ENCODE measurements at places on chromosomes 12 and 14.

GRCh38 chr12:2841056-2841650 lies 6.3 kb upstream of the NRIP2 start:
- no peaks in the 10 kb centered on the region for H3K4me1 ChIP-seq
- H3K27me3 ChIP-seq, result no peaks in the 10 kb centered on the region
- DNase-seq, result no peak
- H3K27ac ChIP-seq, result no peak overlapping the region
- peaks cover 5% of the 10 kb centered on the region for H3K36me3 ChIP-seq

DNA sequence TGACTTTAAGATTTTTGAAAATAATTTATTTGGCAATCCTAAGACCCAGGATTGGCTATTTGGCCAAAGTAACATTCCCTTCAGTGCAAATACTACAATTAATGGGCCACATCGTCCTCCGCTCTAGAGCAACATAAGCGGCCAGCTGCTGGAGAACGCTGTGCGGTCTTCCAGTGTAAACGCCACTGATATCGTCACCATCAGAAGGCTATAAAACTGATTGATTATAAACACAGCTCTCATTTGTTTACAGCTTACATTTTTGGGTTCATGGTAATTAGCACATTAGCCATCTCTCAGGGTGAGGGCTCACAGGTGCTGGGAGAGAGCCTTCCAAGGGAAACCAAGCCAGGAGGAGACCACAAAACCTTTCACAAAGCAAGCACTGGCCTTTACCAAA lies 130.1 kb upstream of the BMP4 start:
- H3K4me1 ChIP-seq, result no peaks in the 10 kb centered on the region
- no peak overlapping the region for H3K27ac ChIP-seq
- no peaks in the 10 kb centered on the region for H3K27me3 ChIP-seq
- no peaks in the 10 kb centered on the region for H3K36me3 ChIP-seq
- no peak overlapping the region for H3K4me3 ChIP-seq
- DNase-seq, result no peak

- peak overlapping the region; percentile 78 for H3K27ac ChIP-seq
- no peaks in the 10 kb centered on the region for H3K27me3 ChIP-seq
- no peak for DNase-seq
- H3K4me1 ChIP-seq, result peaks cover 92% of the 10 kb centered on the region
Observed at GRCh38 chr14:73745571-73746519, 31.7 kb upstream of the PNMA1 start.

GRCh38 chr12:11071414-11071813 lies 9.3 kb upstream of the TAS2R46 start:
- H3K27me3 ChIP-seq, result no peaks in the 10 kb centered on the region
- no peak overlapping the region for H3K27ac ChIP-seq
- H3K36me3 ChIP-seq, result no peaks in the 10 kb centered on the region
- DNase-seq, result no peak
- H3K4me1 ChIP-seq, result no peaks in the 10 kb centered on the region
- no peak overlapping the region for H3K4me3 ChIP-seq

GRCh38 chr12:33825442-33825841 lies 196.9 kb upstream of the ALG10 start:
- no peaks in the 10 kb centered on the region for H3K36me3 ChIP-seq
- DNase-seq, result no peak
- H3K4me1 ChIP-seq, result no peaks in the 10 kb centered on the region
- H3K27me3 ChIP-seq, result no peaks in the 10 kb centered on the region
- H3K27ac ChIP-seq, result no peak overlapping the region
- H3K4me3 ChIP-seq, result no peak overlapping the region

GRCh38 chr12:66755727-66756395 lies 77.0 kb upstream of the GRIP1 start:
- no peak overlapping the region for H3K4me3 ChIP-seq
- H3K36me3 ChIP-seq, result no peaks in the 10 kb centered on the region
- DNase-seq, result no peak
- no peak overlapping the region for H3K27ac ChIP-seq
- no peaks in the 10 kb centered on the region for H3K4me1 ChIP-seq
- H3K27me3 ChIP-seq, result no peaks in the 10 kb centered on the region

DNA sequence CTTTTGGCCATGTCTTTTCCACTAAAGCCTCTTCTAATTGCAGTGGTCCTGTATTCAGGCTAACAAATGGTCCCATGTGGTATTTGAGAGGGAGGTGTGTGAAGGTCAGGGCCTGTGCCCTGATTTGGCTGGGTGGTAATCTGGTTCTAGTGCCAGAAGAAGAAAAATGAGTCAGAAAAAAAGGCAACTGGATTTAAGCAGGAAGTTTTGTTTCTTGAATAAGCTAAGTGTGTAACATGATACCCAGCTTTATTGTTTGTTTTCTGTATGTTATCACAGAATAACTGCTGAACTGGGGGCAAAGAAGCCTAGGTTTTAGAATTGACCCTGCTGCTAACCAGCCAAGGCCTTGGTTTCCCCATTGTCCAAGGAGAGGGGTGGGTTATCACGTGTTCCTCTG lies 134.0 kb downstream of the ANO6 start:
- H3K36me3 ChIP-seq, result no peaks in the 10 kb centered on the region
- no peak overlapping the region for H3K4me3 ChIP-seq
- DNase-seq, result no peak

GRCh38 chr12:123830675-123831074 lies 68.6 kb downstream of the DNAH10 start:
- H3K36me3 ChIP-seq, result no peaks in the 10 kb centered on the region
- no peak overlapping the region for H3K4me3 ChIP-seq
- no peaks in the 10 kb centered on the region for H3K4me1 ChIP-seq
- H3K27me3 ChIP-seq, result no peaks in the 10 kb centered on the region

GRCh38 chr14:73943083-73943482 lies 6.8 kb downstream of the FAM161B start:
- no peaks in the 10 kb centered on the region for H3K4me1 ChIP-seq
- H3K4me3 ChIP-seq, result no peak overlapping the region
- no peaks in the 10 kb centered on the region for H3K27me3 ChIP-seq
- no peak for DNase-seq
- H3K27ac ChIP-seq, result no peak overlapping the region
- no peaks in the 10 kb centered on the region for H3K36me3 ChIP-seq

DNA sequence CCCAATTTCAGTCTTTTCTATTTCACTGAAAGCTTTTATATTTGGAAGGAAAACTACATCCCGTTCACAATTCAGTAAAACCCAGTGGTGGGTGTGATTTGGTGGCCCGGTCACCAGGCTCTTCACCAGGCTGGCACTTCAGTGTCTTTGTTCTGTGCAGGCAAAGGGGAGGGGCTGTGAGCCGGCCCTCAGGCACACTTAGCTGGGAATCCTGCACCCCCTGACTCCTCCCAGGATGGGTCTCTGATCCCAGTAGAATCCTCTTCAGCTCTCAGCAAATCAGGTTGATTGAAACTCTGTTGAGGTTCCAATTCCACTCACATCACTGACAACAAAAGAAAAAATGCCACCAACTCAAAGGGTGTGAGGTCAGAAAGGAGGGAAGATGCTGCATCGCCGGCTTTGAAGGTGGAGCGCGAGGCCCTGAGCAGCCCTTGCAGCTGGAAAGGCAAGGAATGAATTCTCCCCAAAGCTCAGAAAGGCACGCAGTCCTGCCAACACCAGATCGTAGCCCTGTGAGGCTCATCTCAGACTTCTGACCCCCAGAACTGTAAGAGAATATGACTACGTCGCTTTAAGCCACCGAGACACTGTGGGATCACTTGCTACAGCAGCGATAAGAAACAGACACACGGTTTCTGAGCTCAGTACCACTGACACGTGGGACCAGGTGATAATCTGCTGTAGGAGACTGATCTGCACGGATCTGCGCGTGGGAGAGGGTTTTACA lies 166.6 kb downstream of the PIWIL1 start:
- no peak overlapping the region for H3K27ac ChIP-seq
- H3K4me1 ChIP-seq, result no peaks in the 10 kb centered on the region

DNA sequence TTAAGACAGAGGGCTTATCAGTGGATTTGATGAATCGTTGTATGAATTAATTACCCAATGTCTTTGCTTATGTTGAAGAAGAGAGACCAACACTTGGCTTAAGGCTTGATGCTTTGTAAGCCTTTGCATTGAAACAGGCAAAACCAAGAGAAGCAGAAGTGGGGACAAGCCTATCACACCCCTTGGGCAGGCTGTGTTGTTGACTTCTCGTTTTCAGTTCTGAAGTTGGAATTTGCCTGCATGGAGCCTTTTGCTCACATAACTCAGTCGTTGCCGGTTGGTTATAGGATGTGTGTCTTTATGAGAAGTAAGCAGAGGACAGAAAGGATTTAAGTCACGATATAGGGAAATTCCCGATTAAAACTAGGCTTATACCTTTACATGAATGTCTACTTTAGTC lies 94.7 kb downstream of the CCDC92 start:
- H3K4me1 ChIP-seq, result no peaks in the 10 kb centered on the region
- no peak for DNase-seq
- no peaks in the 10 kb centered on the region for H3K36me3 ChIP-seq
- no peak overlapping the region for H3K4me3 ChIP-seq
- H3K27me3 ChIP-seq, result no peaks in the 10 kb centered on the region
- no peak overlapping the region for H3K27ac ChIP-seq

DNA sequence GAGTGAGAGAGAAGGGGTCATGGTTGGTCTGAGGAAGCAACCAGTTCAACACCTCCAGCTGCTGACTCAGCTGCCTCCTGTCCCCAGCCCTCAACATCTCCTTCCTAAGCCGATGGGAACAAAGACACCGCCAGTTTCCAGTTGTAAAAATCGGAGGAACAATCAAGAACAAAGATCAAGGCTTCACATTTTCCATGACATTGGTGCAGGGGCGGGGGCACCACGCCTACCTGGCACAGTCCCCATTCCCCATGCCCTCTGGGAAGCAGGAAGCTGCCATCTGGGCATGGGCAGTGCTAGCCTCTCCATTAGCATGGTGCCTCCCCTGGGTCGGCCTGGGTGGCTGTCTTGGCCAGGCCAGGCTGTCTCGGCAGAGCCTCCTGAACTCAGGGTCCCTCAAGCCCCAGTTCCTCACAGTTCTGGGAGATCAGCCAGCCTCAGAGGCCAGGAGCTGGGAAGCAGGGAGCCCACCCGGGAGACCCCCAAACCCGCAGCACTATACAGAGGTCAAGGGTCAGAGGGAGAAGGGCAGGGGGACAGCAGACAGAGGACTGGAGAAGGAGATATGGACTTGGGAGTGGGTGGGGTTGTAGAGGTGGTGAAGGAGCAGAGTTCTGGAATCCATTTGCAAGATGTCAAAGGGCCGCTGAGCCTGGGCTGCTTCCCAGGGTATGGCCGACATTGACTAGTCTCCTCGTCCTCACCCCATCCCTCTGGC lies 19.6 kb upstream of the TMEM106C start:
- H3K27ac ChIP-seq, result peak overlapping the region; percentile 92
- H3K27me3 ChIP-seq, result no peaks in the 10 kb centered on the region
- peak; percentile 94 for DNase-seq
- no peaks in the 10 kb centered on the region for H3K36me3 ChIP-seq

- H3K36me3 ChIP-seq, result no peaks in the 10 kb centered on the region
- no peaks in the 10 kb centered on the region for H3K27me3 ChIP-seq
- no peak overlapping the region for H3K4me3 ChIP-seq
- no peak for DNase-seq
- H3K4me1 ChIP-seq, result no peaks in the 10 kb centered on the region
Observed at GRCh38 chr12:93892423-93893268, 215.5 kb downstream of the CRADD start.

- H3K27me3 ChIP-seq, result no peaks in the 10 kb centered on the region
- H3K27ac ChIP-seq, result peak overlapping the region; percentile 98
- H3K4me1 ChIP-seq, result peaks cover 12% of the 10 kb centered on the region
- no peak for DNase-seq
- H3K36me3 ChIP-seq, result no peaks in the 10 kb centered on the region
- H3K4me3 ChIP-seq, result peak overlapping the region; percentile 93
Observed at GRCh38 chr12:105107171-105107493, 399 bp upstream of the WASHC4 start.

GRCh38 chr12:16246264-16246663 lies 31.2 kb downstream of the SLC15A5 start:
- H3K27me3 ChIP-seq, result no peaks in the 10 kb centered on the region
- H3K4me1 ChIP-seq, result no peaks in the 10 kb centered on the region
- H3K27ac ChIP-seq, result no peak overlapping the region
- H3K36me3 ChIP-seq, result no peaks in the 10 kb centered on the region

- no peaks in the 10 kb centered on the region for H3K27me3 ChIP-seq
- no peak for DNase-seq
- no peak overlapping the region for H3K27ac ChIP-seq
- H3K36me3 ChIP-seq, result no peaks in the 10 kb centered on the region
Observed at GRCh38 chr12:64039281-64039871, 182.7 kb downstream of the KICS2 start.

- H3K36me3 ChIP-seq, result no peaks in the 10 kb centered on the region
- H3K4me3 ChIP-seq, result no peak overlapping the region
- peaks cover 18% of the 10 kb centered on the region for H3K4me1 ChIP-seq
- no peak overlapping the region for H3K27ac ChIP-seq
Observed at GRCh38 chr14:64730061-64730440, 25.8 kb downstream of the PLEKHG3 start.

- DNase-seq, result no peak
- H3K4me1 ChIP-seq, result no peaks in the 10 kb centered on the region
- H3K4me3 ChIP-seq, result no peak overlapping the region
- H3K27me3 ChIP-seq, result no peaks in the 10 kb centered on the region
Observed at GRCh38 chr12:86948851-86949250, 692.7 kb upstream of the MGAT4C start.

DNA sequence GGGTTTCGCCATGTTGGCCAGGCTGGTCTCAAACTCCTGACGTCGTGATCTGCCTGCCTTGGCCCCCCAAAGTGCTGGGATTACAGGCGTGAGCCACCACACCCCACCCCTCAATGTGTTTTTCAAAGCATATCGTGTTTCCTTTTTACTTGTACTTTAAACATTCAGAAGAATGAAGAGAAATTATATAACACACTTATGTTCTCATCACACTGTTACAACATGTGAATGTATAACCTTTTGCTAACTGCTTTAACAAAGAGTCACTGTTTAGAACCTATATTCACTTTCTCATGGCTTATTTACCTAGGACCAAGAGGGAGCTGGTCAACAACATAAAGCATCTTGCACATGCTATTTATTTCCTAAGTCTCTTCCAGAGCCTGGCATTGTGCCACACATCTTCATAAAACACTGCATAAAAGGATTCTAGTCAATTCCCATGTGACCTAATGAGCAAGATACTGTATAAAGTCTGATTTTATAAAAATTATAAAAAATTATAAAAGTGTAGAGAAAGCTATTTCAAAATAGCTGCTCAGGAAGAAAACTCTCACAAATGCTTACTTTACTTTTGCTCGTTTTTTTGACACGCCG lies 16.0 kb upstream of the ACTR6 start:
- no peak for DNase-seq
- no peaks in the 10 kb centered on the region for H3K36me3 ChIP-seq
- H3K27ac ChIP-seq, result no peak overlapping the region
- no peaks in the 10 kb centered on the region for H3K4me1 ChIP-seq
- H3K27me3 ChIP-seq, result no peaks in the 10 kb centered on the region

DNA sequence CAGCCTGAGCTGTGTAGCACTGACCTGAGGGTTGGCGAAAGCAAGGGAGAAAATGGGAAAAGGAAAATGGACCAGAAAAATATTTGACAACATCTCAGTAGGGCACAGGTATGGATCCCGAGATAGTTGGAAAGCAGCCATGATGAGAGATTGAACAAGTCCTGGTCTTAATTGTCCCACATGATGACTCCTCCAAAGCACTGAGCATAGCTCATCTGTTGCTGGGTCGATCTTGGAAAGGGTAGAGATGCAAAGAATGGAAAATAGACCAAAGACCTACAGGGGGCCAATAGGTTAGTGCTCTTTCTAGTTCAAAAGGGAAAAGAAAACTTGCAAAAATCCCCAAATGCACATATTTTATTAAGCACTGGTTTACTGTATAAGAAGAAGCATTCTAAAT lies 251.9 kb downstream of the SEC23A start:
- H3K36me3 ChIP-seq, result no peaks in the 10 kb centered on the region
- no peak overlapping the region for H3K4me3 ChIP-seq
- H3K4me1 ChIP-seq, result no peaks in the 10 kb centered on the region
- no peak for DNase-seq

GRCh38 chr12:93520454-93520853 lies 52.0 kb upstream of the SOCS2 start:
- H3K27me3 ChIP-seq, result no peaks in the 10 kb centered on the region
- no peaks in the 10 kb centered on the region for H3K4me1 ChIP-seq
- no peak for DNase-seq
- H3K36me3 ChIP-seq, result no peaks in the 10 kb centered on the region
- H3K27ac ChIP-seq, result no peak overlapping the region
- H3K4me3 ChIP-seq, result no peak overlapping the region

Data from Peyer's patch (tissue), 4 donors.